ENCODE measurements at places on chromosomes 6 and 20. TPM values are rescaled to one million over a fixed set of nuclear protein-coding genes. Genes with fewer than 3 reads are reported as not detected.
A peak's percentile ranks its signal among the peaks of the same experiment; 100 is the strongest.

DNA sequence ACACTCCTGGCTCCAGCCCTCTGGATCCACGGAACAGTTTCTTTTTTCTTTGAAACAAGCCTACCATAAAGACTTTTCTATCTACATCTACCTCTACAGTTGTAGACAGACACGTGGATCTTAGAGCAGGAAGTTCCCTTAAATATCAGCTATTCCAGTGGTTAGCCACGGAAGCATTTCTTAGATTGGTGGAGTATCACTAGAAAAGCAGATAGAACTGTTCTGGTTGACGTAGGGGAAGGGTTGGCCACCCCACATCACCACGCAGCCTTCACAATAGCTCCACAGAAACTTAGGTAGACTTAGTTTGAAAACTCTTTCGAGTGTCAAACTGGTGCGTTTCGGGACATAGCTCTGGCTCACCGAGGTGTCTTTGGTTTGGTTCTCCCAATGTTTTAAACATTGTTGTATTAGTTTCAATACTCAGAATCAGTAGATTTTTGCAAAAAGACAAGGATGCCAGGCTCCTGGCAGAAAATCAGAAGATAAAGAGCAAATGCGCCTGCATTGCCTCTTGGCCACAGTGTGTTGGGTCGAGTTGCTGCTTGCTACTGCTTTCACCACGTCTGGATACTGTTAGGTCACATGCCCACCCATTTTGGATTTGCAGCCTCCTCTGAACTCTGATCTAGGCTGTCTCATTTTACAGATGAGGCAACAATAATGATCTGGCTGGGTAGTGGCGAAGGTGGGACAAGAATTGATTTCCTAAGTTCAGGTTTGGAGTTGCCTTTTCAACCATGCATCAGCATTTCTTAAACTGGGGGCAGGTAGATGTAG lies 71.5 kb upstream of the DTNBP1 start:
- no peak for DNase-seq

GRCh38 chr6:44044154-44044539 lies 83.1 kb downstream of the MRPL14 start:
- no peak for DNase-seq

FAM135A gene
- total RNA-seq, result 31.6 TPM

DNA sequence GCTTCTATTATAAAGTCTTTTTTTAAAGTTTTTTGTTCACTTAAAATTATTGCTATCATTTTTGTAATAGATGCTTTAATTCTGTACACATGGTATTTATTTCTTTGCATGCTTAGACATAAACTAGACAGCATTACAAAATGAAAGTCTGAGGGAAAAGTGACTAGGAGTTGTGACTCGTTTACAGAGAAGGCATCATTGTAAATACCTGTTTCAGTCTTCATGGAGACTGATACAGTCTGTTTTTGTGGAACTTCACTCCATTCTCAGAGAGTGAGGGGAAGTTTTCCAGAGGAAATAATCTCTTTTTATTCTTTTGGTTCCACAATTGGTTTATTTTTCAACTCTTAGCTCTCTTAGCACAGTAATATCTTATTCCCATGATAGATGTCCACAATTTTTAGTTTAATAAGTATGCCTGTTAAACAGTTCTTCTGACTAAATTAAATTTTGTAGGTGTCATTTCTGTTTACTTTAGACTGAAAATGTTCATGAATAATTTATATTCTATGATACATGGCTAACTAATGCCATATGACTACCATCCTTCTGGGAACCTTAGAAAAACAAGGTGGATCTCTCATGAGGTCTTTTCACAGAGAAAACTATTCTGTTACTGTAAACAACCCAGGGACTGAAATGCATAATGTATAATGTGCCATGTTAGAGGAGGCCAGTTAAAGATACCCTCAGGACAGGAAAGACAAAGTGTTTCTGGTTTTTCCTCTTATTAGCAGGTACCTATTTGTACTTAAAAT lies 69.2 kb downstream of the MYO6 start:
- DNase-seq, result no peak

GRCh38 chr6:22145823-22146677 lies 150.8 kb downstream of the PRL start:
- DNase-seq, result peak; percentile 34

DNA sequence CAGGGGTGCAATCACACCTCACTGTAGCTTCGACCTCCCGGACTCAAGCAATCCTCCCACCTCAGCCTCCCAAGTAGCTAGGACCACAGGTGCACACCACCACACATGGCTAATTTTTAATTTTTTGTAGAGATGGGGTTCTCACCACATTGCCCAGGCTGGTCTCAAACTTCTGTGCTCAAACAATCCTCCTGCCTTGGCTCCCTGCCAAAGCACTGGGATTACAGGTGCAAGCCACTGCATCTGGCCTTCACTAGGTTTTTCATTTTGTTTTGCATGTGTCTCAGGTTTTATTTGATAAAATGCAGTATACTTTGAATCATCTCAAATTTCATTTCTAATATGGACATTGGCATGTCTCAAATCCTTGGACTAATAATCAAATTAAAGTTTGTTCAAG lies 98.7 kb downstream of the SLC16A10 start:
- no peak for DNase-seq

- DNase-seq, result no peak
Observed at GRCh38 chr20:11246251-11246775, 572.5 kb upstream of the JAG1 start.

GNAS gene
- 801 TPM for total RNA-seq

- DNase-seq, result no peak
Observed at GRCh38 chr20:39089797-39090196, 127.7 kb downstream of the DHX35 start.

DNA sequence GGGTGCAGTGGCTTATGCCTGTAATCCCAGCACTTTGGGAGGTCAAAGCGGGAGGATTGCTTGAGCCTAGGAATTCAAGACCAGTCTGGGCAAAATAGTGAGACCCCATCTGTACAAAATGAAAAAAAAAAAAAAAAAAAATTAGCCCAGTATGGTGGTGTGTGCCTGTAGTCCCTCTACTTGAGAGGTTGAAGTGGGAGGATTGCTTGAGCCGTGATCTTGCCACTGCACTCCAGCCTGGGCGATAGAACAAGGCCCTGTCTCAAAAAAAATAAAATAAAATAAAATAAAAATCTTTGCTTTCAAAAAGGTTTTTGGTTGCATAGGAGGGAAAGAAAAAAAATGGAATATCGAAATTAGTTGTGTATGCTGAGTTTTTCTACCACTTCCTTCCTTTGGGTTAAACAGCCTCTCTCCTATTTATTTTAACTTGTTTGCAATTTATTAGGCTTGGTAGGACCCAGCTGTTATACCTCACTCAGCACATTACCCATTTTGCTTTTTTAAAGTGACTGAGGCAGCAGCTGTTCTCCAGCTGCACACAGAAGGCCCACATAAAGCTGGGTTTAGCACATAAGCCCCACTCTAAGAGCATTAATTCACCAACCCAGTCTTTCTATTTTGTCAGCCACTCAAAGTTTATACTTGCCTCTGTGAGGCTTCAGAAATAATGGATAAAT lies 152.3 kb downstream of the ZFAND3 start:
- DNase-seq, result no peak

GRCh38 chr6:116924245-116924644 lies 47.2 kb downstream of the RFX6 start:
- DNase-seq, result no peak

- no peak for DNase-seq
Observed at GRCh38 chr20:23028392-23028791, 6.7 kb upstream of the SSTR4 start.

DNA sequence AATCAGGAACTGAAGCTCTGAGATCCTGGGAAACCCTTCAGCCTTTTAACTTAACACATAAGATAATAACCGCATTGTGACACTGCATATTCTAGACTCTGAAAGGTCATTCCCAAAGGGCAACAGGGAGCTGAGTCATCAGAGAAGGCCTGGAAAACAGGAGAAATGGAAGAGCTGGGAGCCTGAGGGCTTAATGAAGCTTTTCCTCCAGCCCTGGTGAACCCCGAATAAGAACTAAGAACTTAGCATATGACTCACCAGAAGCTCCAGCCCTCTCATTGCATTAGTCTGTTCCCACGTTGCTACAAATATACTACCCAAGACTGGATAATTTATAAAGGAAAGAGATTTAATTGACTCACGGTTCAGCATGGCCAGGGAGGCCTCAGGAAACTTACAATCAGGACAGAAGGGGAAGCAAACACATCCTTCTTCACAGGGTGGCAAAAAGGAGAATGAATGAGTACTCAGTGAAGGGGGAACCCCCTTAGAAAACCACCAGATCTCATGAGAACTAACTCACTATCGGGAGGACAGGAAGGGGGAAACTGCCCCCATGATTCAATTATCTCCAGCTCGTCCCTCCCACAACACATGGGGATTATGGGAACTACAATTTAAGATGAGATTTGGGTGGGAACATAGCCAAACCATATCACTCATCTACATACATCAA lies 648.5 kb downstream of the TFAP2A start:
- DNase-seq, result no peak

SPATS1 gene
- total RNA-seq, result not detected

LHFPL5 gene
- total RNA-seq, result 0.69 TPM

- DNase-seq, result no peak
Observed at GRCh38 chr6:31811645-31812044, 3.4 kb downstream of the HSPA1L start.

PTCHD4 gene
- total RNA-seq, result not detected

NOTCH4 gene
- total RNA-seq, result 14.9 TPM

GRCh38 chr20:10357974-10358373 lies 76.0 kb downstream of the MKKS start:
- DNase-seq, result no peak

CD109 gene
- 3.9 TPM for total RNA-seq

C6orf163 gene
- 2.6 TPM for total RNA-seq

DNA sequence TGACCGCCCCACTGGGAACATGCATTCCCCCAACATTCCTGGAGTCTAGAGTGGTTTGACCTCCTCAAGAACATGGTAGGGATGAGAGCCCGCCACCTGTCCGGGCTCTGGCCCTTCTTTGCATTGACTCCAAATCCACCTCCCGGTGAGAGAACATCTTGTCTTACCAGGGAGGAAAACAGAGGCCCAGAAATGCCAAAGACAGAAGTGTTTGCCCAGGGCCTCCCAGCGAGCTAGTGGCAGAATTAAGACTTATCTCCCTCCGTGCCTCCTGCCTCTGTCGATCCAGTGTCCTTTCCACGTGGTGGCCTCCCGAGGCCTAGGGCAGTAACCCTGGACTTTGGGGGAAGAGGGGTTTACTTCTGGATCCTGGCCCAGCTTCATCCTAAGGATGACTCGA lies 134.8 kb downstream of the JPH2 start:
- DNase-seq, result no peak

GRCh38 chr6:44000164-44000842 lies 126.9 kb downstream of the MRPL14 start:
- DNase-seq, result peak; percentile 76

GRCh38 chr6:47112317-47112716 lies 70.2 kb upstream of the ADGRF1 start:
- no peak for DNase-seq

FAM217A gene
- total RNA-seq, result 0.09 TPM

GRCh38 chr6:170137911-170138910 lies 152.7 kb downstream of the DLL1 start:
- no peak for DNase-seq

HELZ2 gene
- total RNA-seq, result 48.9 TPM

CLPSL2 gene
- not detected for total RNA-seq

GRCh38 chr20:54292185-54292584 lies 84.3 kb downstream of the PFDN4 start:
- DNase-seq, result no peak

GRCh38 chr6:100730001-100730980 lies 150.8 kb downstream of the ASCC3 start:
- no peak for DNase-seq

DEFB125 gene
- not detected for total RNA-seq

GRCh38 chr6:84860920-84861319 lies 96.5 kb upstream of the TBX18 start:
- no peak for DNase-seq

DNA sequence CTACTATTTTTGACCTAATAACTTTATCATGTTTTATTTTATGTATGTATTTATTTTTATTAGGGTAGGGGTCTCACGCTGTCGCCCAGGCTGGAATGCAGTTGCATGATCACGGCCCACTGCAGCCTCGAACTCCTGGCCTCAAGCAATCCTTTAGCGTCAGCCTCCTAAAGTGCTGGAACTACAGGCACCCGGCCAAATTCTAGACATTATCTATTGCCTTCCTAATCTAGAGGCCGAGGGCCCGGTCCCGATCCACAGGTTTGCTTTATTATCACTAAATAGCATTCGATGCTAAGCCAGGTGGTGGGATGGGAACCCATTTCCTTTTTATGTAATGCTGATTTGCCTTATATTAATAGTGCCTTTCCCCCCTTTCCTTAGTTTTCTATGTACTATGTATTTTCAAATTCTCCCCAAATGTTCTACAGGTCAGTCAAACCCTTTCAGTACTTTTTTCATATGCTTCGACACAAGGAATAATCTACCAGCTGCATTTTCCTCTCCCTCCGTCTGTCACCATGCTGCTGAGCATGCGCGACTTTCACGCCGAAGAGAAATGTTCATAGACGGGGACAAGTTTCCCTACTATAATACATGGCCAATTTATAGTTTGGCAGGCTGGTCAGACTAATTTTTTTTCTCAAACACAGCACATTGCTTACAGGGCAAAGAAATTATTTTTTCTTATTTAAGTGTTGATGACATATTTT lies 6.4 kb downstream of the SERPINB6 start:
- DNase-seq, result no peak

DNA sequence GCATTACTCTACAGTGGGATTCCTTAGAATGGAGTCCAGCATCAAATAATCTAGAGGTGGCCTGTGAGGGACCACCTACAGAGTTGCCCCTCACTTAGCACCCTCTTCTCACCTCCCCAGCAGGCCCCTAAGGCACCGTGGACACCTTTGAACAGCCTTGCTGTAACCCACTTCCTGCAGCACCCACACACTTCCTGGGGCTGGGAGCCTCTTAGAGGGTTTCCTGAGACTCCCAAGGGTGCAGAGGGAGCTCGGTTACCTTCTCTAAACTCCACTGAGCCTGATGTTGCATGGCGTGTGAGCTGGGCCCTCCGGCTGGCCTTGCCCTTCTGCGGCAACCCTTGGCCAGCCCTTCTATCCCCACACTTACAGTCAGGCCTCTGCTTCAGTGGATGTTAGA lies 7.3 kb upstream of the SIRPG start:
- no peak for DNase-seq

C6orf141 gene
- 70.0 TPM for total RNA-seq

GRCh38 chr20:40265825-40266533 lies 423.1 kb downstream of the MAFB start:
- peak; percentile 25 for DNase-seq

- no peak for DNase-seq
Observed at GRCh38 chr20:40104959-40105358, 584.1 kb downstream of the MAFB start.

GRCh38 chr6:89291256-89291819 lies 23.8 kb downstream of the GABRR2 start:
- no peak for DNase-seq

RIPOR3 gene
- 6.4 TPM for total RNA-seq

GRCh38 chr20:62876902-62877816 lies 15.5 kb upstream of the TCFL5 start:
- peak; percentile 52 for DNase-seq

CENPB gene
- 109 TPM for total RNA-seq

GRCh38 chr6:50271266-50271665 lies 221.5 kb upstream of the DEFB112 start:
- DNase-seq, result no peak

SLCO4A1 gene
- 5.9 TPM for total RNA-seq

- DNase-seq, result no peak
Observed at GRCh38 chr20:9147547-9148024, 78.7 kb downstream of the PLCB4 start.

CCN6 gene
- not detected for total RNA-seq

- no peak for DNase-seq
Observed at GRCh38 chr6:22153384-22154158, 143.3 kb downstream of the PRL start.
